Non-pigmented ciliary epithelial cell (primary cell): ENCODE measurements at places on chromosomes 1 and 21.

GRCh38 chr1:58815686-58816071, 31.8 kb upstream of the JUN start:
- no peak for DNase-seq

DNA sequence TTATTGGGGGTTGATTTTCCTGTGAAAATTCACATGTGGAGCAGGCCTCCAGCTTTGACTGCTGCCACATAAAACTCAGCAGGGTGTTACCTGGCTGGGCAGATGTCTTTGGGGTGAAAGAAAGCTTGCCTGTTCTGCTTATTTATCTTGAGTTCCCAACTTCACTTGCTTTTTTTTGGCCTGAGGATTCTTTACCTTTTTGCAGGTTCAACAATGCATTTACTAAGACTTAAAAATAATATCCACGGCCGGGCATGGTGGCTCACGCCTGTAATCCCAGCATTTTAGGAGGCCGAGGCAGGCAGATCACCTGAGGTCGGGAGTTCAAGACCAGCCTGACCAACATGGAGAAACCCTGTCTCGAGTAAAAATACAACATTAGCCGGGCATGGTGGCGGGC, 509.1 kb downstream of the KIF26B start:
- DNase-seq = no peak

DNA sequence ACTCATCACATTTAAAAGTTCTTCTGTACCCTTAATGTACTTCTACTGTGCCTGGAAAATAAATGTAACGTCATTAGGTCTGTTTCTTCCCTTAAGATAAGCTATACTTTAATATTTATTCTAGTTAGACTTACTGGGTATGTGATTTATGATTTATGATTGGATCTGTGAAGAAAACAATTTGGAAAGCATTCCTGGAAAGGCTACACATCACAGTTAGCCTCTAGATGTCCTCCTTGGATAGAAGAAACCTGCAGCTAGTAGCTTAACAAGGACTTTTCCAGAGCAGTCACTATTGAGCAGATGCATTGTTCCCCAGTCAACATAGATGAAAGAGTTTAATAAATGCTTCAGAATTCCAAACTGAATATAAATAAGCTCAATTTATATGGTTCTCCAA, 22.2 kb upstream of the ABL2 start:
- DNase-seq = no peak

- DNase-seq = no peak
Observed at GRCh38 chr1:175042650-175043049, 19.4 kb upstream of the MRPS14 start.

DNA sequence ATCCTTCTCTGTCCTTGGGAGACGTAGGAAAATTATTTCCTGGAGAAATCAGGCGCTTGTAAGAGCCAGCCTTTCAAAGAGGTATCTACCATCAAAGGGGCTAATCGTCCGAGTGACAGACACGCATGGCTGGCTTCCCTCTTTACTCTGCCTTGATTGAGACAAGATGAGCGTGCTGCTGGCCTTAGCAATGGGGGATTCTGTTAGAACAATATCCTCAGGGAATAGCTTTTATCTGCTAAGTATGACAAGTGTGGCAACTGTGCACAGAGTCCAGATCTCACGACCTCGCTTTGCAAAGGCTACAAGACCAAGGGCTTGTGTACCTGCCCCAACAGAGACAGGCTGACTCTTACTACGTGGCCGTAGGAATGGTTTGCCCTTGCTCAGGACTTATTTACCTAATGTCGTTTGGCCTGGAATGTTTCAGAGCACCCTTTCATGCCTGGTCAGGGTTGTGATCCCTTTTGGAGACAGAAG, 417.1 kb downstream of the KIF26B start:
- no peak for DNase-seq

DNA sequence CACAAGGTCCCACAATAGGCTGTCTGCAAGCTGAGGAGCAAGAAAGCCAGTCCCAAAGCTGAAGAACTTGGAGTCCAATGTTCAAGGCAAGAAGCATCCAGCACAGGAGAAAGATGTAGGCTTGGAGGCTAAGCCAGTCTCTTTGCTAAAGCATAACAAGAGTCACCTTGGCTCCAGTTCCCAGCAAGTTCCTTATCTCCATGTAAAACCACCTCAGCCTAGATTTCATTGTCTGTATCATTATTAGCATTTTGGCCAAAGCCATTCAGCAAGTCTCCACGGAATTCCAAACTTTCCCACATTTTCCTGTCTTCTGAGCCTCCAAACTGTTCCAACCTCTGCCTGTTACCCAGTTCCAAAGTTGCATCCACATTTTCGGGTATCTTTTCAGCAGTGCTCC, 36.9 kb downstream of the PIGM start:
- no peak for DNase-seq

GRCh38 chr1:175783126-175783722, 39.8 kb upstream of the TNR start:
- DNase-seq = no peak

DNA sequence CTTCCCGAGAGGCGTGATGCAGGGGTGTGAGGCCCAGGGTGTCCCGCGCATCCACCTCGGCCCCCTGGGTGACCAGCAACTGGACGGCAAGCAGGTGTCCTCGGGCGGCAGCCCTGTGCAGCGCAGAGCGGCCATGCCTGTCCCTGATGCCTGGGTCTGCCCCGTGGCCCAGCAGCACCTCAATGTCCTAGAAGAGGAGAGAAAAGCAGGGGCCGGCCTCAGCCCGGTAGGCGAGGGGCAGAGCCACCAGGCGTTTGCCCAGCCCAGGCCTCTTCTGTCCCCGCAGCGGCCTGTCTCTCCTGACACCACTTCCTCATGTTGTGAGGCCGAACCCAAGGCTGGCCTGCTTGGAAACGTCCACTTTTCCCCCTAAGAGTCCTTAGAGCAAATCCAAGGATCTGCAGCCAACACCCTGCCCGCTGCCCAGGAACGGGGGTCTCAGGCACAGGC, 1.7 kb downstream of the ANKRD65 start:
- no peak for DNase-seq
